ENCODE measurements at places on chromosomes 4 and X.
A peak's percentile ranks its signal among the peaks of the same experiment; 100 is the strongest.

- DNase-seq, result no peak
These were observed 33.5 kb downstream of the TMEM164 start for GRCh38 chrX:110036162-110037033.

GRCh38 chr4:27764526-27764837 lies 903.8 kb downstream of the STIM2 start:
- no peak for DNase-seq

- no peak for DNase-seq
These were observed 11.1 kb downstream of the ITIH6 start for GRCh38 chrX:54786967-54787366.

GRCh38 chr4:10087152-10087791 lies 29.3 kb downstream of the WDR1 start:
- no peak for DNase-seq

DNA sequence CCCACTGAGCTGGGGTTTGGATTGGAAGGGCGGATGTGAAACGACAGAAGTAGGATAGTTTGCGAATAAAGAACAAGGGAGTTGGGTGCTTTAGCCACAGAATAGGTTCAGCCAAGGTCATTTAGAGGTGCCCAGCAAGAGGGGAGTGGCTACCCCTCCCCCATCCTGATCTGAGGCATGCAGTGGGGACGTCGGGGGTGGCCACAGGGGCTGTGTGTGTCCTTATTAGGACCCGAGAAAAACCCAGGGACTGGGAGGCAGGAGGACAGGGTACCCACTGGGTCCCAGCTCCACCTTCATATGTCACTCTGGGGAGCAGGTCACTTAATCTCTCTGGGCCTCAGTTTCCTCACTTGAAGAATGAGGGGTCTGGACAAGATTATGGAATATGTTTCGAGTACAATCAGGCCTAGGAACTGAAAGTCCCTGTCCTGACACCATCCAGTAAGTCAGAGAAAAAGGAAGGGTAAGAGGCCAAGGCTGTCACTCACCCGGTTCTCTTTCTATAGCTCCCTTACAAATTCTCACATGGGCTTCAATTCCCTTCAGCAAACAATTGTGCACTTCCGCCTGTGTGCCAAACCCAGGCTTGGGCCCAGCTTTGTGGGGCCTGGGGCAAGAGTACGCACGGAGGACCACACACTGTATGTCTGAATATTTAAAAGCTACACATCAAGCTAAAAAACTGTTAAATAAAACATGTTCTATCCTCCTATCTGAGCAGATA lies 4.2 kb upstream of the NYX start:
- DNase-seq, result no peak

GRCh38 chr4:158915683-158916241 lies 146.9 kb downstream of the FNIP2 start:
- peak; percentile 49 for DNase-seq

- DNase-seq, result no peak
These were observed 114.6 kb downstream of the RBM47 start for GRCh38 chr4:40515037-40515397.

GRCh38 chr4:56701161-56701480 lies 20.0 kb upstream of the HOPX start:
- no peak for DNase-seq

DNA sequence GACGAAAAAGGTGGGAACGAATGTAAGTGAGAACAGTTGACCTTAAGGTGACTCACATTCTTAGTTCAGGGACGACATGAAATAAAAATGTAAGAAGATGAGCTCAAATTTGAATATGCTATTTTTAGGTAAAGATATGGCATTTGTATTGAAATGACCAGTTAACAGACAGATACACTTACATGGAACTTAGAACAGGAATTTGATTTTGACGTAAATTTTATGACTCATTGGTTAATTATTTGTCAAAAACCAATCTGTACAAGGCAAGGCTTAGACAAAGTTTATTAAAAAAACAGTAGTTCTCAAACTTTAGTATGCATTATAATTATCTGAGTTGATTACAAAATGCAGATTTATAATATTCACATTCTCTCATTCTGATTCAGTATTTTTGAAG lies 469.4 kb downstream of the CFAP47 start:
- no peak for DNase-seq

- DNase-seq, result peak; percentile 56
These were observed 32.0 kb upstream of the STS start for GRCh38 chrX:7115557-7115956.

Measured in fibroblast of mammary gland (primary cell).